Breast epithelium (tissue), 4 donors: ENCODE measurements at places on chromosomes 6 and 20.

DNA sequence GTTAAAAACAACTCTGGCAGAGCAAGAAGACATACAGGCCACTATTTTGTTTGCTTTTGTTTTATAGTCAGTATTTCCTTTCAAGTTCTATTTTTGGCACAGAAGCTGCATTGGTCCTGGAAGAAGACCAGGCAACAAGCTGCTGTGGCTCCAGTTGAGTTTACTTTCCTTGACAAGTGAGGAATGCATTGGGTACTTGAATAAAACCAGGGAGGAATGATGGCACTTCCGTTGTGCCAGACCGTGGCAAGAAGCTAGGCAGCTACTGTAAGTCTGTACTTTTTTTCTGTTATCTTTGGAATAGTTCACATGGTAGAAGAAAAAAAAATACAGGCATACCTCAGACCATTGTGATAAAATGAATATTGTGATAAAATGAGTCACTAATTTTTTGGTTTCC lies 66.3 kb downstream of the NCOA3 start:
- no peak for DNase-seq

DNA sequence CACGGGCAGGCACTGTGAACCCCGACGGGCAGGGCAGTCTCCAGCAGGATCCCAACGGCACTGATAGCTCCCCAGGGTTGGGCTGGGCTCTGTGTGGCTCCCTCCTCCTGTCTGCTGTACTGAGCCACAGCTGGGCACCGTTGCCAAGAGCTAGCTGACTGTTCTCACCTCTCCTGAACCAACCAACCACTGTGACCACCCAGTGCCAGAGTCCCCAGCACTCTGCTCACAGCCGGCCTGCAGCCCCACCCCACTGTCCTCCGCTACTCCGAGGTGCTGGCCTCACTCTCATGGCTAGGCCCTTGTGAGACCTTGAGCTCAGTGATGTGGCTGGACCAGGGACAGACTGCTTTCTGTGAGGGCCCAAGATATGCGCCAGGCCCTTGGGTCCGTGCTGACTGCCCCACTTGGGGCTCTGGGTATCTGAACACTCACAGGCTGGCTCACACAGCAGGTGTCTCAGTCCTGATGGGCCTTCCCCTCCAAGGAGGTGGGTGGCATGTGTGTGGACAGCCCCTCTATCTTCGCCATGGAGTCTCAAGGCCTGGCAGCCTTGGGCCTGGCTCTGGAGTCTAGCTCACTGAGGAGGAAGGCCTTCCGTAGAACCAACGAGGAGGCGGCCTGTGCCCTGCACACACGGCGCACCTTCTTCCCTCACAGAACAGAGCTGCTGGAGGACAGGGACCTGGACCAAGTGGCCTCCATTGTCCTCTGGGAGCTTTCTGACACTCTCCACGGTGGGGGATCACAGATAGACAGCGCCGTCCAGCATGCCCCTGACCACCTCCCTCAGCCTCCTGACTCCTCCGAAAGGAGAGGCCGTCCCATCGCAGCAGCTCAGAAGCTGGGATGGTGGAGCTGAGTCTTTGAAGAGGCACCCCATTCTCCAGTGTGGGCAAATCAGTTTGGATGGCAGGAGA lies 53.5 kb downstream of the TCP11 start:
- no peak for DNase-seq

DNA sequence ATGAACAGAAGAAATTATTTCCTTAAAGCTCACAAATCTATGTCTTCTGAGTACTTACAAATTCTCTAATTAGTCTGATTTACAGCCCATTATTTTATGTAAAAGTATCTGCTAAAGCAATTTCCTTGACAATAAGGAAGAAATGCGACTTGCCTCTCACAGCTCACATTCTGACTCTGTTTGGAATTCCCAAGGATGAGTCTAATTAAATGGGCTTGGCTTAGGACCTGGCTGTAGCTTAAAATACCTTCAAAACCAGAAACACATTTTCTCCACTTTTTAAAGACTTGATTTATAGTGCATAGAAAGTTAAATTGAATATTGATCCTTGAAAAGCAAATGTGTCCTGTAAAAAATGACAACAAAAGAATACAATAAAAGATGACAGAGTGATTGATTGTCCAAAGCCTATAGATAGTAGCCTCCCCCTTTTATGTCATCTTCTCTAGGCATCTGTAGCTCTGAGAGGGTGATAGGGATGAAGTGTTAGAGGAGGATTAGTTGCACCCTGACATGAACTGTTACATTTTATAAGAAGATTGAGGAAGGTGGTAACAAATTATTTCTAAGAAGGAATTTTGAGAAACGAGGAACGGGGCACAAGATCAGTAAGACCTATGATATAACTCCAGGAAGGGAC lies 118.9 kb downstream of the MACROD2 start:
- no peak for DNase-seq

GRCh38 chr20:33229843-33230242 lies 6.0 kb upstream of the BPIFA1 start:
- no peak for DNase-seq

DNA sequence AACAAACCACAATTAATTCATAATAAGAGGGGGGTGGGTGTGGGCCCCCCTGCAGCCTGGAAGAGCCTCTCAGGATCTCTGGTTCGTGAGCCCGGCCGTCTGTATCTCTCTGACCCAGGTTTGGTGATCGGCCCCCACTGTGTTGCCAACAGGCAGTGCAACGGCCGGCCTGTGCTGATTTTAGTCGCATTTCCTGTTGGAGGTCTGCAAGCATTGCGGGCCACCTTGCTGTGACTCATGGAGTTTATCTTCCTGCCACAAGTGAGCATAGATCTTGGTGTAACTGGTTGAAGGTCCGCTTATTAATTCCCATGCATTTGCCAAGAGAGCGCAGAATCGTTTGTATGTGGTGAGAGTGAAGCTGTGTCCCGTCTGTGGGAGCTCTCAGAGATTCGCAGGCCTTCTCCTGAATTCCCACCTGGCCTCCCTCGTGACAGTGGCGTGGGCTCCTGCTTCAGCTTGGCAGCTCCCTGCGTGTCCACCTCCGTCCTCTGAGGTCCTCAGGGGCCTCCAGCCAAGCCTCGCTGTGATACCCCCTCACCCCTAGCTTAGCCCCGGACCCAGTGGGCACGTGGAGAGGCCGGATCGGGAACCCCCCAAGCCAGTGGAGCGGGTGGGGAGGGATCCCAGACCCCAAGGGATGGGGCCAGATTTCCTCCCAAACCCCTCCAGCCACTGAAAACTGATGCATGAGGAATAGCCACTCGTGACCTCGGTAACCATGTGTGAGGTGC lies 269.8 kb downstream of the CDH4 start:
- no peak for DNase-seq

DNA sequence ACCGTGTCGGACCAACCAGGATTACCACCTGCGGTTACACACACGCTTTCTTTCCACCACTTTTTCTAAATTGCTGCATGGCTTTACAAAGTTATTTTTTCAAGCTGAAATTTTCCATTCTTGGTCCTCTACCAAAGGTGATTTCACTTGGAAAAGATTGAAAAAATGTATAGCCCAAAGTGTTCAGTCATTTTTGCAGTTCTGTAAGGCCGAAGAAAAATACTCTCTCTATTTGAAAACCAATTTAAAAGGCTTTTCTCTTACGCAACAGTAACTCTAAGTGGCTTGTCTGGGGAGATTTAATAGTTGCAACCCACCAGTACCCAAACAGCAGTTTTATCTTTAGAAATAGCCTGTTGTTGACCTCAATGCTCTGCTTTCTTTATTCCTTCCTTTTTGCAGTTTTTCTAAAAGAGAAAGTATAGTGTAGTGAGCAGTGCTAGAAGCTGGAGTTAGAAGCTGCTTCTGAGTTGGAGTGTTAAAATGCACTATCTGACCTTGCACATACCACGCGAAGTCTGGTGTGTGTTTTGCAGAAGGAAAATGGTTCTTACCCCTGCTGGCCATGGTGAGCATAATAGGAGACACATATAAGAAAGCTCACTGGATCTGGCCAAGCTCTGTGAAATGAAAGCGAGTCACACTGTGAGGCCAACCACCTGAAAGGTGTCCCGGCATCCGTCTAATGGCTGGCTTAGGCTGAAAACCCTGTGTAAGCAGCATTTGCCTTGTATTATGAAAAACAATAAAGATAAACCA lies 271.6 kb upstream of the PRND start:
- no peak for DNase-seq

DNA sequence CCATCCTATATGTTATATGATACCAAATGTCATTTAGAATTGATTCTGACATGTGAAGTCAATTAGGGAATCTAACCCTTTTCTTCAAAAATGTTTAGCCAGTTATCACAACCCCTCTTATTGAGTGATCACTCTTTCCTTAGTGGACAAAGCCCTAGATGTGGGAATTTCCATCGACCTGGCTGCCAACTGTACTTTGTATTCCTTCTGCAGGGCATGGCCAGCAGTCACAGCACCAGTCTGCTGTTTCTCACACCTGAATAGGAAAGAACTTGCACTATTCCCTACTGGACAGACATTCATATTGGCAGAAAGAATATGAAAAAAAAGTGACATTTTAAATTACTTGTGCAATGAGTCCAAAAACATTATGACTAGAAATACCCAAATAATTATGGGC lies 271.0 kb downstream of the PACRG start:
- no peak for DNase-seq

DNA sequence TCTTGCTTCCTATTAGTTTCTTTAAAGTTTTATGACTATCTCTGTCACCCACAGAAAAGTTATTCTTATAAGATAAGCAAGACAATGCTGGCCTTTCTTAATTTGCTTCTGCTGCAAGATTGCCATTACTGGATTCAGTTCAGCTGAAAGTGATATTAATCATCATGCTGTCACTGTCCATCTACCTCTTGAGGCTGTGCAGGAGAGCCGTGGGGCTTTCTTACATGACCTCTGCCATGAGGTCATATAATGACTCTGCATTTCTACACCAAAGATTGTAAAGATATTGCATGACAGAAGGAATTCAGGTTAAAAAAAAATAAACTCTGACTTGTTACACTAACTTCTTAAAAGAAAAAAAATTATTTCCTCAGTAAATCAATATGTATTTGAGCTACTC lies 106.9 kb downstream of the TRDN start:
- no peak for DNase-seq

DNA sequence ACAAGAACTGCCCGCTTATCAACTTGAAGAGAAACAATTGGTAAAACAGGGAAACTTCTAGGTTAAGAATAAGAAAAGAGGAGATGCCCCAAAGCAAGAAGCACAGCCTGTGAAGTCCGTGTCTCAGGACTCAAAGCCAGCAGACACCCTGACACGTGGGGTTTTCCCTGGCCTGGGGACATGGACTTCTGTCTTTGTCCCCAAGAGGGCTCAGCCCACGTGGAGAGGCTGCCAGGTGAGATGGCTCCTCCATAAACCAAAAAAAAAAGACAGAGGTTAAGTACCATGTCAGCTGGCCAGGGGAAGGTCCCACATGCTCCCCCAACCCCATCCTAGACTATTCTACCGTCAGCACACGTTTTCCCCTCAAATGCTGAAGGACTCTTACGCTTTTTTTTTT lies 9.9 kb downstream of the SERPINB6 start:
- no peak for DNase-seq

DNA sequence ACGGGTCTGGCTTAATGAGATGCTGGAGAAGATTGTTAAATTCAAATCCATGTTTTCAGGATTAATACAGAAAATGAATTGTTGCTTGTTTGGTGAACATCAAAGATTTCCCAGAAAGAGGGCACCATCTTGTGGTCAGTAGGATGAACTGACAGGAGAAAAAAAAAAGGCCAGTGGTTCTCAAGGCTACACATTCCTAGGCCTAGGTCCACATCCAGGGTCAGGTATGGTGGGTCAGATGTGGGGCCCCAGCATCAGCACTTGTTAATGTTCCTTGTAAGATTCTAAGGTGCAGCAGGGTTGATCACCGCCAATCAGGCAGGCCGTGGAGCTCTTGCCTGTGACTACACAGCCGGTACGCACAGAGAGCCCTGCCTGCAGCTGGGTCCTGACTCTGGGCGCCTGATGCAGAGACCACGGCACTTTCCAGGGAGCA lies 34.0 kb upstream of the FOXO3 start:
- DNase-seq, result no peak

GRCh38 chr6:56637640-56638039 lies 5.0 kb downstream of the DST start:
- no peak for DNase-seq

DNA sequence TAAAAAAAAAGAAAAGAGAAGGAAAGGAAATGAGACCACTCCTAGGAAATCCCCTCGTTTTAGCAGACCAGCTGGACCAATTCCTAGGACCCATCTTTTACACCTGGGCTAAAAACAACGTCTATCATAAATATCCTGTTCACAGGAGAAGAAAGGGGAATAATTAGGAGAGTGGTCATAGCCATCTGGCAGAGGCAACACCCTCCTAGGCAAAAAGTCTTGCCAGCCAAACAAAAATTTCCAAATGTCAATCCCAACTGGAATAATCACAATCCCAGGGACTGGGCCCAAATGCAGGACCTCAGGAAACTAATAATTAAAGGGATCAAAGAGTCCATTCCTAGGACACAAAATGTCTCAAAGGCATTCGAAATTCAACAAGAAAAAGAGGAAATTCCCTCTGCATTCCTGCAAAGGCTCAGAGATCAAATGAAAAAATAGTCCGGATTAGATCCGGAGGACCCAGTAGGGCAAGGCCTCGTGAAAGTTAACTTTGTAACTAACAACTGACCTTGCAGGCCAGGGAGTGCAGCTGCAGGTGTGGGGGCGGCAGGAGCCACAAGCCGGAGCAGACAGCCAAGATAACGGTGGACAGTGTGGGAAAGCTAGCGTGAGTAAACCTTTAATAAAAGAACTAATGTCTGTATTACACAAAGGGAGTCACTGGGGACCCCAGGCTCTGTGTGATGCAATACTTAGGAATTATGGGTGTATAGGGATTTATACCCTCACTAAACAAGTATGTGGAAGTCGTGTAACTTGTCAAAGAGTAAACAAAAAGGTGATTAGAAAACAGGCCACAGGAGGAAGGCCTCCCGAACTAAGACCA lies 11.7 kb downstream of the LCA5 start:
- no peak for DNase-seq

GRCh38 chr6:52297433-52297832 lies 12.9 kb upstream of the MCM3 start:
- no peak for DNase-seq

GRCh38 chr20:59289994-59290393 lies 10.4 kb upstream of the EDN3 start:
- DNase-seq, result no peak

DNA sequence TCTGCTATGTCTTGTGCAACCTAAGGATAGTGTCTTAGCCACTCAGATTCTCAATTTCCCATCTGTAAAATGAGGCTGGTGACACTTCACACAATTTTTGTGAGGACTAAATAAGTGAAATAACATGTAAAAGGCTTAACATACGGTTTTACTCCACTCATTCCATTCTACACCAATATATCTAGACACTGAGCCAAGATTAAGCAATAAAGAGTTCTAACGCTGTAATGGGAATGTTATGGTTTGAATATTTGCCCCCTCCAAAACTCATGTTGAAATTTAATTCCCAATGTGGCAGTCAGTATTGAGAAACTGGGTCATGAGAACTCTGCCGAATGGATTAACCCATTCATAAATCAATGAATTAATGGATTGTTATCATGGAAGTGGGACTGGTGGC lies 301.0 kb downstream of the HACE1 start:
- no peak for DNase-seq

DNA sequence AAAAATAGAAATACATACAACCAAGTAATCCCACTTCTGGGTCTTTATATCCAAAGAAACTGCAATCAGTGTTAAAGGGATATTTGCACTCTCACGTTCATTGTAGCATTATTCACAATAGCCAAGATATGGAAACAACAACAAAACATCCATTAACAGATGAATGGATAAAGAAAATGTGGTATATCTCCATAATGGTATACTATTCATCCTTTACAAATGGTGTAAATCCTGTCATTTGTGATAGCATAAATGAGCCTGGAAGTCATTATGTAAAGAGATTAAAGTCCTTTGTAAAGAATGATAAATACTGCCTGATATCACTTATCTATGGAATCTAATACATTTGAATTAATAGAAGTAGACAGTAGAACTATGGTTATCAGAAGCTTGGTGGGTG lies 327.7 kb downstream of the UTRN start:
- DNase-seq, result no peak
